ENCODE measurements at places on chromosomes 7 and 10.

GRCh38 chr10:69759641-69760040 is 42.1 kb upstream of the COL13A1 start:
- no peak for DNase-seq

DNA sequence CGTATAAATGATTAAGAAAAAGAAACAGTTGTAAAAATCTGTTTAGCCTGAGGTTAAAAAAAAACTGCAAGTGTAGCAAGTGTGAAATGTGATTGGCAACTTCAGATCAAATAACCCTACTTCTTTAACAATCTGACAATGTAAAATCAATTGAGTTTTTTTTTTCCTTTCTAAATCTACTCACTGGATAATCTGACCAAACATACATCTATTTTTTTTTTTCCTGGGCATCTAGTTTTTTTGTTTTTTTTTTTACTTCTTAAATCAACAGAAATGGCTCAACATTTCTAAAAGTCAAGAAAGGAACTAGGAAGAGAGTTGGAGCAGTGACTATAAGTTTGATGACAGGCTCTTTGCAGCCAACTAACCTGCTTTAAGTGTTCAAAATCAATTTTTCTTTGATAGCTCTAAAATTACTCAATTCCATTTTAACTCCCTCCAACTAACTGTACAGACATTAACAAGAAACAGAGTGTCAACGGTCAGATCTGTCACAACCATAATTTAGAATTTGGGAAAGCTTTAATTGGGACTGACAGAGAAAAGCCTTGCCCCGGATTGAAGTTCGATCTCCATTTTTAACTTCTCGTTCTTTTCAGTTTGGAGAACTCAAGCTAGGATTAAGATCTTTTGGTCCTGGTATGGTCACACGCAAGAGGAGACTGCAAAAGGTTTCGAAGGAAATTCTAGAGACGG is 1.2 kb downstream of the ARL3 start:
- no peak for DNase-seq

DNA sequence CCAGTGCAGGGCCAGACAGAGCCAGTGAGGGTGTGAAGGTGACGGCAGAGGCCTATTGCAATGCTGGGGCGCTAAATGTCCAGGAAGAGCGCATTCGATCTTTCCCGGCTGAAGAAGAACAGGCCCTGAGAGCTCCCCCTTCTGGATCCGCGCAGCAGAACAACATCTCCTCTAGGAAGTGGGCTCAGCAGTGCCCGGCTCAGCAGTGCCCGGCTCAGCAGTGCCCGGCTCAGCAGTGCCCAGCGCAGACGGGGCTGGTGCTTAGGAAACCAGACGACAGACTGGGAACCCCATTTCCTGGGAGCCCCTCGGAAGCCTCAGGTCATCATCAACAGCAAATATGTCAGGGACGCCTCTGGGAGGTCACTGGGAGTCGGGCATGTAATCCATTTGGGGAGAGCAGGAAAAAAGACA is 4.7 kb upstream of the NOS3 start:
- DNase-seq: no peak

- DNase-seq: no peak
Measured at GRCh38 chr10:70493660-70494234, 15.2 kb downstream of the PALD1 start.

DNA sequence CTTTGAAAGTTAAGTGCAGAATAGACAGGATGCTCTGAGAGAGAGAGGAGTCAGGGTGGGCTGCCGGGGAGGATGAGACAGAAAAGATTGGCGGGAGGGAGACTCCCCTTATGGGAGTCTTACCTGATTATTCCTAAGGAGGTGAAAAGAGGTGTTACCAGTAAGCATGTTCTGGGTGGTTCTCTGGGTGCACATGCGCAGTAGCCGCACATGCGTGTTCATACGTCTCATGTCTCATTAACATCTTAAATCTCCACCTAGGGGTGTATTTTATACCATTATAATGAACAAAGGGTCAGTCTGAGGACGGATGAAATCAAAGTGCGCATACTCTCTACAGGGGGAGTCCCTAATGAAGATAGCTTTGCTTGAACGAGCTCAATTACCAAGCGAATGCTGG is 592.9 kb upstream of the C7orf33 start:
- DNase-seq: no peak

- no peak for DNase-seq
Measured at GRCh38 chr7:85669225-85669624, 482.4 kb upstream of the SEMA3D start.

GRCh38 chr7:150945171-150945852 is 32.8 kb downstream of the KCNH2 start:
- DNase-seq: no peak

DNA sequence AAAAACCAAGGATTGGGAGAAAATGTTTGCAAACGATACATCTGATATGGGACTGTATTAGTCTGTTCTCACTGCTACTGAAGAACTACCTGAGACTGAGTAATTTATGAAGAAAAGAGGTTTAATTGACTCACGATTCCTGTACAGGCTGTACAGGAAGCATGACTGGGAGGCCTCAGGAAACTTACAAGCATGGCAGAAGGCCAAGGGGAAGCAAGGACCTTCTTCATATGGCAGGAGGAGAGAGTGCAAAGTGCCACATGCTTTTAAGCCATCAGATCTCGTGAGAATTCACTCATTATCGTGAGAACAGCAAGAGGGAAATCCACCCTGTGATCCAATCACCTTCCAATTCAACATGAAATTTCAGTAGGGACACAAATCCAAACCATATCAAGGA is 11.0 kb downstream of the ZNF713 start:
- DNase-seq: no peak

DNA sequence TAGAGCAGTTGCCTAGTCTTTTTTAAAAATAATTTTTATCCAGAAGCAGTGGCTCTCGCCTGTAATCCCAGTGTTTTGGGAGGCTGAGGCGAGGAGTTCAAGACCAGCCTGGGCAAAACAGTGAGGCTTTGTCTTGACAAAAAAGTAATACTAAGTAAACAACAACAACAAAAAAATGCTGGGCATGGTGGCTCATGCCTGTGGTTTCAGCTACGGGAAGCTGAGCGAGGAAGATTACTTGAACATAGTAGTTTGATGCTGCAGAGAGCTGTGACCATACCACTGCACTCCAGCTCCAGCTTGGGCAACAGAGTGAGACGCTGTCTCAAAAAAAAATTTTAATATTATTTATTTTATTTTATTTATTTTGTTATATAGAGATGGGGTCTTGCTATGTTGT is 31.3 kb upstream of the TPST1 start:
- DNase-seq: no peak

DNA sequence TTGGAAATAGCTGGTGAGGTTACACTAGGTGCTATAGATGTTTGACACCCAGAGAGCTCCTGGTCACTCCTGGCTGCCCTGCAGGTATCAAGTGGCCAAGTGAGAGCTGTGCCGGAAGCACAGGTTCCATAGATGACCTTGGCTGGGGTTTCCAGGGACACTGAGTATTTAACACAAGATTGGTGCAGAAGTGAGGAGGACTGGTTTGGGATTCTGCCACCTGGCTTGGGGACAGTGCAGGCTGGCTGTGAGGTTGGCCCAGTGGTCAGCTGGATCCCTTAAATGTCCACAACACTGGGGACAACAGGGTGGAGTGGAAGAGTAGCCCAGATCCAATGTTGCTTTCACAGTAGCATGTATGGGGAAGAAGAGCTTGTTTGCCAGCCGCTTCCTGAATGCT is 5.3 kb upstream of the ACHE start:
- DNase-seq: no peak

DNA sequence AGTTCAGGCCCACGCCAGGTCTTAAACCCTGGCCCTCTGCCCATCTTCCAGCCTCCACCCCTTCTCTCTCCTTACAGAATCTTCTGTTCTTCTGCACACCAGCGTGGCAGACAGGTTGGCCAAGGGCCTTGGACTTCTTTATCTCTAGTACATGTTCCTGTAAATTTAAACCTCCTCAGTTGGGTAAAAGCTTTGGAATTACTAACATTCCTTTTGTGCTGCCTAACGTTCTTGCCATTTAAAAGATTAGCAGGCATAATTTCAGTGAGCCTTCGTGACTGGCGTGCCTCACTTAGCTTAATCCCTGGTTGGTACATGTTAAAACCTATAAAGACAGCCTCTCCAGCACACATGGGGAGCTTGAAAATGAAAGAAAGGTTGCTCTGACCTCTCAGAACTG is 192.2 kb downstream of the CUX1 start:
- DNase-seq: no peak

DNA sequence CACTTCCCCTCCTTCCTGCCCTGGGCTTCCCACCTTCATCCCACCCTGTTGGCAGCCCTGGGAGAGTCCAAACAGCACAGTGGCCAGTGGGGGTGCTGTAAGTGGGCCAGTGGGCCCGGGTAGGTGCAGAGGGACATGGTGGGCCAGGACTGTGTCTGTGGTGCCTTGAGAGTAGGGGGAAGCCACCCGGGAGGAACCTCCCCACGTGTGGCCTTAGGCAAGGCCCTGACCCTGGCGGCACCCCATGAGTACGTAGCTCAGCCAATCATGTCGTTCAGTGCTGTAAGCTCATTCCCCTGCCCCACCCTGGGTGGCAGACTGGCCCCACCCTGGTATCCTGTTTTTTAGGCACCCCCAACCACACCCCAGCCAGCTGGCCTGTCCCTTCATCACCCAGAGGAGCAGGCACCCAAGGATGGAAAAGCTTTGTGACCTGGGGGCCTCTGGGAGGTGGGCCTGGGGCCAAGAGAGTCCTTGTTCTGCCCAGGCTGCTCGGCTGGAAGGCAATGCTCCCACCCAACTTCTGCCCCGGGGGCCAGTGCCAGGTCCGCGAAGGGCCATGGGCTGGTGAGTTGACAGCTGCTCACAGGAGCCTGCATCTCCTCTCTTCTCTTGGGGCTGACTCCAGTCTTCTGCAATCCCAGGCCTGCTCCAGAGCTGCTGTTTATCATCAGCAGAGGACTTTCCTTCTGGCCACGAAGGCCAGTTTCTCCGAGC is 41.6 kb downstream of the TSPAN15 start:
- DNase-seq: no peak

GRCh38 chr7:115475206-115475605 is 553.3 kb downstream of the MDFIC start:
- no peak for DNase-seq

- DNase-seq: no peak
Measured at GRCh38 chr10:129718548-129719414, 245.3 kb downstream of the EBF3 start.

GRCh38 chr10:130042381-130042780 is 68.2 kb downstream of the C10orf143 start:
- DNase-seq: no peak

GRCh38 chr10:130553826-130554225 is 417.6 kb downstream of the GLRX3 start:
- DNase-seq: no peak

DNA sequence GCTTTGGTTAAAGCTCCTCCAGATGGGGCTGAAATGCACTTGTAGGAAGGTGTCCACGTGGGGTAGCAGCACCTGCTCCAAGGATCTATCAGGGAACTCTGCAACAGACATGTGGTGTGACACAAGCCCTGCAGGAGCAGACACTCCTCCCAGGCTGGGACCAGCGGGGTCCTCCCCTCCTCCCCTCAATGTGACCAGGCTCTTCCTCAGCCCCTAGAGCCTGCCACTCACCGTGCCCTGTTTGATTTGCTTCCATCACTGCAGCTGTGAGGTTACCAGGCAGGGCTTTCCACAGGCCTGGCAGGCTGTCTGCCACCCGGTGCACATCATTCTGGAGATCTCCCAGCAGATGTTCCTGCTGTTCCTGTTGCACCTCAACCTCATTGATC is 13.4 kb downstream of the MMRN2 start:
- DNase-seq: no peak

DNA sequence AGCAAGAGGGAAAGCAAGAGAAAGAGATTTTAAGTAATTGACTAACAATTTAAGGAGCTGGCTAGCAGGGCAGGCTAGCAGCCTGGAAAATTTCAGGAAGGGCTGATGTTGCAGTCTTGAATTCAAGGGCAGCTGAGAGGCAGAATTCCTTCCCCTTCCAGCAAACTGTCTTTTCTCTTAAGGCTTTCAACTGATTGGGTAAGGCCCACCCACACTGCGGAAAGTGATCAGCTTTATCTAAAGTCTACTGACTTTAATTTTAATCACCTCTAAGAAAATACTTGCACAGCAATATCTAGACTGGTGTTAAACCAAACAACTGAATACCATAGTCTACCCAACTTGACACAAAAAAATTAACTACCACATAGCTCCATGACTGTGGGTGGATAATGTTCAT is 303.9 kb downstream of the FZD1 start:
- no peak for DNase-seq

DNA sequence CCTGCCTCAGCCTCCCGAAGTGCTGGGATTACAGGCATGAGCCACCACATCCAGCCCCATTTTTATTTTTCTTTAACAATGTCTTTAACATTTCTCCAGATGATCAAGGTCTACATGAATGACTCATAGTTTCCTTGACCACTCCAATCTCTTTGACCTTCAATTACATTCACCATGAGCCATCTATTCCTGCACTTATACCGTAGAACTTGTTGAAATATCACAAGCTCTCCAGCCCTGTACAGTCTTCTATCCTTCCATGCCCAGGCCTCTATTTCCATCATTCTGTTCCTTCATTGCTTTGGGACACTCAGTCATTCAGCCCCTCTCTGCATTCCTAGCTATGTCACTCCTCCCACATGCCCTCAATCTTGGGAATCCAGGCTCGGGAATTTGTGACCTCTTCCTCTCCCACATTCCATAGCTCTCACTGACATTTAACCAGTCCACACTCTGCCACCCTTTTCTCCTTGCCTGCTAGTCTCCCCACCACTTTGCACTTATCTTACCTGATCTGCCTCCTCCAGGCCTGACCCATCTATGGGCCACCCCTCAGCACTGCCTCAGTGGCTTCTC is 151.8 kb upstream of the STK17A start:
- no peak for DNase-seq

DNA sequence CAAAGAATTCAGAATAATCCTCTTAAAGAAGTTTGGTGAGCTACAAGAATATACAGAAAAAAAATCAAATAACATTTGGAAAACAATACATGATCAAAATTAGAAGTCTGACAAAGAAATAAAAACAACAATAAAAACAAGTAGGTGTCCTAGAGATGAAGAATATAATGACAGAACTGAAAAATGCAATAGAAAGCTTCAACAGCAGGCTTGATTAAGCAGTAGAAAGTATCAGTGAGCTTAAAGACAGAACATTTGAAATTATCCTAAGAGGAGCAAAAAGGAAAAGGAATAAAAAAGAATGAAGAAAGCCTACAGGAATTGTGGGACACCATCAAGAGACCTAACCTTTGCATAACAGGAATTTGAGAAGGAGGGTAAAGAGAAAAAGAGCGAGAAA is 238.8 kb downstream of the ZEB1 start:
- DNase-seq: no peak

Data from right renal pelvis (tissue), 4 donors.